ENCODE measurements at places on chromosomes 5 and 9.

GRCh38 chr5:89827359-89827758 is 582.2 kb downstream of the CETN3 start:
- DNase-seq: no peak

- no peak for DNase-seq
Observed at GRCh38 chr9:132116583-132116982, 36.9 kb upstream of the MED27 start.

GRCh38 chr5:133474851-133475590 is 137.3 kb downstream of the FSTL4 start:
- DNase-seq: no peak

DNA sequence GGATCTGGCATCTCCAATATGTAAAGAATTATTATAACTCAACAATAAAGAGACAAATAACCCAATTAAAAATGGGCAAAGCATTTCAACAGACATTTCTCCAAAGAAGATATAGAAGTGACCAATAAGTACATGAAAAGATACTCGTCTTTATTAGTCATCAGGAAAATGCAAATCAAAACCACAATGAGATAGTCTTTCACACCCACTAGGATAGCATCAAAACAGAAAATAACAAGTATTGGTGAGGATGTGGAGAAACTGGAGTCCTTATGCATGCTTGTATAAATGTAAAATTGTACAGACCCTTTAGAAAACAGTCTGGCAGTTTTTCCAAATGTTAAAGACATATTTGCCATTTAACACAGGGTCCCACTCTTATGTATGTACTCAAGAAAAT is 39.1 kb upstream of the ITGA1 start:
- DNase-seq: no peak

DNA sequence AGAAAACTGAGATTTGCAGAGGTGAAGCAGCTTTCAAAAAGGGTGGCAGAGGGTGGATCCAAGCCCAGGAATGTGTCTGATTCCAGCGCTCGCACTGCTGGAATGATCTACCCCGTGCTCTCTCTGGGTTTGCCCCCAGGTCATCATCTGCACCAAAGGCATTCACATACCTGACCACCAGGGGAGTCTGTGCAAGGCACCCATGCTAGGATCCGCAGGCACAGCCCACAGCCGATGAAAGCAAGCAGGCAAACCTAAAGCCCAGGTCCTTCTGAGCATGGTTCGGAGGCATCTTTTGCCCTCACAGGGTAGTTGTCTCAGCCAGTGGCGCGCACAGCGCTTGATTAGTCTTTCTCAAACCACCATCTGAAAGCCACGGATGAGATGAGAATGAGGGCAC is 56.6 kb downstream of the TEK start:
- no peak for DNase-seq

DNA sequence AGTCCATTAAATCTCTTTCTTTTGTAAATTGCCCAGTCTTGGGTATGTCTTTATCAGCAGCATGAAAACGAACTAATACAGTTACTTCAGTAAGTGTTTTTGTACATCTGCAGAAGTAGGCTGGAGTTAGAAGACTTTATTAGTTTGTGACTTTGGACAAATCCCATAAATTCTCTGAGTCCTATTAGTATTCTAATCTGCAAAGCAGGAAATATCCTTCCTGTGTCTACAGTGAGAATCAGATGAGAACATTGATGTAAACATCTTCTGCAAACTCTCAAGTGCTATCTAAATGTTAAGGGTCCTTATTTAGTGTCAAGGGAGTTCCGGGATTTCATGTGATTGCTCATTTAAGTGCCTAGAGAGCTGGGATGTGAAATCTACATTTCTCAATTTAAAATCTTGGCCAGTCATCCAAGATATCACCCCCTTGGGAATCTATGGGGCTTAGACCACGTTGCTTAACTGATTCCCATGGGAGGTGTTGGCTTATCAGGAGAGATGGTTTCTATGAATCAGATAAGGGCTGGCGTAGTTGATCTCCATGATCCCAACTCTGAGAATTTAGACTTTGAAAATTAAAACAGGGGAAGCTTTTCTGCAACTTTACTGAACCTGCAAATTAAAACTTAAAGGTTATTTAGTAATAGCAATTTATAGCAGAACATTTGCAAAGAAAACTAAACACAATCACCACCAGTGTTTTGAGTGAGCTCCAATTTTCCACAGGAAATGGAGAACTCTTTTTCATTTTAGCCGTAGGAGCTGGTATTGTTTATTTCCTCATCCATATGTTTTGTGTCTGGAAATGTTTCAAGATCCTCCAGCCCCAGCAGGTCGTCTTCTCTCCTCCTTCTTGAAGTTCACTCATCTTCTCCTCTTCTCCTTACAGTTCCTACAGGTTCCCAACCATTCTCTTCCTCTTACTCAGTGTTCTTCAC is 241.6 kb upstream of the CD180 start:
- DNase-seq: no peak

DNA sequence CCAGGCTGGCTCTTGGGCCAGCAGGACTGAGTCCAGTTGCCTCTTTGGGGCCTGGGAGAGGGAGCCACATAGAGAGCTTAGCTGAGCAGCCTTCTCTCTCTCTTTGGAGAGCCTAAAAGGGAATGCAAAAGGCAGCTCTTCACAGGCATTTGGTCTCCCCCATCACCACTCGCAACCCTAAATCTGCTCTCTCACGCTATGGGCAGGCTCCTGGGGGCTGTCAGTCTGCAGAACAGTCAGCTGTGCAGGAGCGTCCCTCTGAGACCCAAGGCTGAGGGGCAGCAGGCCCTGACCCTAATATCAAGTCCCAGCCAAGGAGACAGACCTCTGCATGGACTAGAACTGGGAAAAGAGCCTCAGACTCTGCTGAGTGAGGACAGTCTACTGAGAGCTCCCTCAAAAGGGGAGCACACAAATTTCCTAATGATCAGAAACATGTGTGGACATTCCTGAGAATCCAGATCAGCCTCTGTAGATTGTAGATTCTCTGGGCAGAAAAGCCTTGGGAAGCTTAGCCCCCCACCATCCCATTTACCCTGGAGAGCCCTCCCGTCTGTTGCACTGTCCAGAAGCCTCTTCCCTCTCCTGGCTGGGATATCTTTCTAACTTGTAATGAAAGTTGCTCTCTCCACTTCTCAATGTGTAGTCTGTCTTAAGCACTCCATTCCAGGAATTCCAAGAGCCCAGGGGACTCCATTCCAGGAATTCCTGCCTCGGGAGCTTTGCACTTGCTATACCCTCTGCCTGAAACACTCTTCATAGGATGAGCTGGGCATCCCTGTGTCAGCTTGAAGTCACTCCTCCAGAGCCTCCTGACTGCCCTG is 79.4 kb downstream of the FAM114A2 start:
- DNase-seq: no peak

GRCh38 chr5:159765760-159766517 is 150.3 kb upstream of the ADRA1B start:
- no peak for DNase-seq

DNA sequence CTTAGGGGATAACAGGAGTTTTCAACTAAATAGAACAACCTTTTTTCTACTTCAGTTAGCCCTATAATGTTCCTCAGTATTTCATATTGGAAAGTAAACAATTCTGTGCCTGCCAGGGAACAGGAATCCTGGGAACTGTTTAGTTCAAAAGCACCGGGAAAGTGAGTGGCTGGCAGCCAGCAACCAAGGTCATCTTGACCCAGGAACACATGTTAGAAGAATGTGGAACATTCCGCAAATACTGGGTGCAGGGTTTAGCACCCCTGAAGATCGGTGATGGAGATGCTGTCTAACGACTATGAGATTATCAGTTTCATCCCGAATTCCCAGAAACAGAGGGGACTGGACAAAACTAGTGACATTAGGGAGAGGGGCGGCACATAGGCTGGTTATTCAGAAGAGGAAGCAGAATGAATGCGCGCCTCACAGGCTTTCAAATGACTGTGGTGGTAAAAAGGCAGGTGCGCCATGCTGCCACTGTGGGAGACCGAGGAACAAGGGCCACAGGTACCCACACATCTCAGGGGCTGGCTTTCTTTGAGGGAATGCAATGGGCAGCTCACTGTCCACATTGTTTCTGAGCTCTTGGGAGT is 51.2 kb downstream of the IPPK start:
- no peak for DNase-seq

DNA sequence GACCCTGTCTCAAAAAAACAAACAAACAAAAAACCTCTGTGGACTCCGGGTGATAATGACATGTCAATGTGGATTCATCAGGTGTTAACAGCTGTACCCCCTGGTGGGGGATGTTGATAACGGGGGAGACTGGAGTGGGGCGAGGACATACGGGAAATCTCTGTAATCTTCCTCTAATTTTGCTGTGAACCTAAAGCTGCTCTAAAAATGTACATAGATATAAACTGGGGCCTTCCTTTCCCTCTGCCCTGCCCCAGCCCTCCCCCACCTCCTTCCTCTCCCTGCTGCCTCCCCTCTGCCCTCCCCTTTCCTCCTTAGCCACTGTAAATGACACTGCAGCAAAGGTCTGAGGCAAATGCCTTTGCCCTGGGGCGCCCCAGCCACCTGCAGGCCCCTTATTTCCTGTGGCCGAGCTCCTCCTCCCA is 1.4 kb upstream of the CEL start:
- no peak for DNase-seq

DNA sequence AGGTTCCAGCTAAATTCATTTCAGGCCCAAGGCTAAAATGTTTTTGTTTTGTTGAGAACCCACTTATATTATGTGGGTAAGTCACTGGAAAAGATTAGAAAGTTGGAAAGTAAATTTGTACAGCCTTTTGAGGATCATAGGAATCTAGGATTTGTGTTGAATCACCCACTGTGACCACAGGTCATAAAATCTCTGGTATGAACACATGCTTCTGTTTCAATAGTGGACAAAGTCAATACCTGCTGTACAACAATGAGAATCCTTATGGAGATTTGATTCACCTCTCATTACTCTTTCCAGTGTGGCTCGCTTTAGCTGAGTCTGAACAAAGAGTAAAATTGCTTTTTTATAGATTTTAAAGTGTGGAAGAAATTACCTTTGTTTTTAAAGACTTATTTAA is 369.5 kb downstream of the TMEM167A start:
- no peak for DNase-seq

DNA sequence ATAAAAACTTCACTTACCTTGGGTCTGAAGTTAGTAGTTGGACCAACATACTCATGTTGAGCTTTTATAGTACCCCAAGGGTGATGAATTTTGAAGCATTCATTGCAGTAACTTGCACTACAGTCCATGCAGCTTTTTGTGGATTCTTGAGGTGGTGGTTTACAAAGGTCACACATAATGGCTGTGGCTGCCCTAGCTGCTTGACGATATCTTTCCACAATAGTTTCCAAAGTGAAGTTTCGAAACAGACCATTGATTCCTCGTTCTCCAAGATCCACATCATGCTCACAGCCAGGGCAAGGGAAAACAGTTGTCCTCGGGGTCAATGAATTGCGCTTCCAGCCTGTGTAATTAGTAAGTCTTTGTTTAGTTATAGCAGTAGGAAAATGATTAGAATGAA is 22.7 kb downstream of the TRIM36 start:
- no peak for DNase-seq

DNA sequence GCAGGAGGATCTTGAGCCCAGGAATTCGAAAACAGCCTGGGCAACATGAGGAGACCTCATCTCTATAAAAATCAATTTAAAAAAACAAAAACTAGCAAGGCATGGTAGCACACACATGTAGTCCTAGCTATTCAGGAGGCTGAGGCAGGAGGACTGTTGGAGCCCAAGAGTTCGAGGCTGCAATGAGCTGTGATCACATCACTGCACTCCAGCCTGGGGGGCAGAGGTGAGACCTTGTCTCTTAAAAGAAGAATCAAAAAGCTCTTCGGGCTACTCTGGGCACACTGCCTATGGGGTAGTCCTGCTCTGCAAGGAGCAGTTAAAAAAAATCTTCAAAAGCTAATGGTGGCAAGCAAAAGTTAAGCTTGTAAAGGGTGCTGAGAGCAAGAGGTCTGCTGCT is 23.5 kb downstream of the SKP1 start:
- no peak for DNase-seq

DNA sequence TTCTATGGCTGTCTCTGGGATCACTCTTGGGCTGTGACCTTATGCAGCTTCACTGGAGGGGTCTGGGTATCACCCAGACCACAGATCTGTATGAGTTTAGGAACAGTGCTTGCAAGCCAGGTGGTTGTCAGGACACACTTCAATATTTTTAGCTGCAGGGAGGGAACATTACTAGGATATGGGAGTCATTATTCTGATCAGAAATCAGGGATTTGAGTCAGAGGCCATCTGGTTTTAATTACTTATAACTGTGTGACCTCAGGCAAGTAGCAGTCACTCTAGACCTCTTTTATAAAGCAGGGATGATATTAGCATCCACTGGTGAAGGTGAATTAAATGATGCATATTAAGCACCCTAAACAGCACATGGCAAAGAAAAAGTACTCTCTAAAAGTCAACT is 60.1 kb upstream of the NMUR2 start:
- no peak for DNase-seq

DNA sequence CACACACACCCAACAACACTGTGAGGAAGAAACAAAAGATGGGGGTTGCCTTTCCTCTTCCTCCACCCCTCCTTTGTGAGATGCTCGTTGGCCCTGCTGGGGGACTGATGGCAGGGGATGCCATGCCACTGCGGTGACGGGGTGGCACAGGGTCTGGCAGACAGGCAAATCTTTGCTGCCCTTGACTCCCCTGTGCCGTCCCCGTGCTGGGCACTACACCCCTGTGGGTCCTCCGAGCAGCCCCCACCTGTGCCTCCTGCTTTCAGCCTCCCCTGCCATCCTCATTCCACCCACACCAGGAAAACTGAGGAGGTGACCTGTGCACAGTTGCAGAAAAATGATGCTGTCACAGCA is 40.2 kb upstream of the IER5L start:
- no peak for DNase-seq

GRCh38 chr5:12019306-12019705 is 115.1 kb upstream of the CTNND2 start:
- no peak for DNase-seq

- no peak for DNase-seq
Observed at GRCh38 chr5:151591144-151591819, at the start of gene FAT2. FAT2 (minus strand) TSS chr5:151591331; CDS start chr5:151568931, 22,400 bp downstream.

- DNase-seq: no peak
Observed at GRCh38 chr9:79390781-79391770, 180.7 kb upstream of the TLE4 start.

DNA sequence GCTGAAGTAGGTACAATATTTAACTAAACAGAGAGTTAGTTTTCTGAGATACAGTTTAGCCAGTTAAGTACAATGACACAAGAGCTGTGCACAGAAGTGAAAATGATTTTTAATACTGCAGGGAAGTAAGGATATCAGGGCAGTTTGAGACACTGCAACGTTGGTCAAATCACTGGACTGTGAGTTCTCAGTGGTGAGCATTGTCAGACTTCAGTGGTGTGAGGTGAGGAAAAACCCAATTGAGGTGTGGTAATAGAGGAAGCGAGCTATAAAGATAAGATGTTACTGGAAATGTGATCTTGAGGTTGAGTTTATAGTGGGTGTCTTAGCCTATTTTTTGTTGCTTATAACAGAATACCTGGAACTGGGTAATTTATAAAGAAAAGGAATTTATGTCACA is 12.8 kb upstream of the FBXL7 start:
- no peak for DNase-seq

Data from Calu3 (cell line).